ENCODE measurements at places on chromosomes 4 and X.

DNA sequence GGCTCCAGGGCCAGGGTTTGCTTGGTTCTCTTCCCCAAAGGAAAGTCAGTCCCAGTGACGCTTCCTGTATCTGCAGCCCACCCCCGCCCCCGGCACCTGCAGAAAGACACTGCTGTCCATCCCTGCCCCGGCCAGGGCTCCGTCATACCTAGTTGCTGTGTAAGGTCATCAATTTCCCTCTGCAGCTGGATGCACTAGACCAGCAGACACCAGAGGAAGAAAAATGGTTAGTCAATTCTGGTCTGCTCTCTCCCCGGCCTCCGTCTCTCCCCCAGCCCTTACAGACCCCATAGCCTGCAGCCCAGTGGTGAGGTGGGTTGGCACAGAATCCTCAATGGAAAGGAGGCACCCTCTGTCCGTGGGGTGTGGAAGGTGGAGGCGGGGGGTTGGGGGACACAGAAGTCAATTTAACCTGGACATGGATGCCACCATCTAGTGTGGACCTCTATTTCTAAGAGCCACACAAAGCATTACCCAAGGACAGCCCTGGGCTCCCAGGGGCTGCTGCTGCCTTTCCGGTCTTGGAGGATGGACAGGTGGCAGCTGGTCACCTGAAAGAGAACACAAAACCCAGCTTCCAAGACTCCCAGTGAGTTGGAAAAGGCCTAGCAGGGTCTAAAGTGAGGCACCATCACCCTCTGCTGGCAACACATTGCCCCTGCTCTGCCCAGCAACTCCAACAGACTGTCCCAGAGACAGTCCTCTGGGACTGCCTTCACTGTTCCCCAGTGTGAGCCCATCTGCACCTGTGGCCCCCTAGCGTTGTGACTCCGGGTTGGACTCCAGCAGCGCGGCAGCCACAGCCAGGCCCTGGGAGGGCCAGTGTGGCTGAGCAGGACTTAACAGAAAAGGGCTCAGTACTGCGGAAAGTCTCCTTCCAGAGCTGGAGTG lies 40.2 kb upstream of the NHSL2 start:
- no peak for DNase-seq

DNA sequence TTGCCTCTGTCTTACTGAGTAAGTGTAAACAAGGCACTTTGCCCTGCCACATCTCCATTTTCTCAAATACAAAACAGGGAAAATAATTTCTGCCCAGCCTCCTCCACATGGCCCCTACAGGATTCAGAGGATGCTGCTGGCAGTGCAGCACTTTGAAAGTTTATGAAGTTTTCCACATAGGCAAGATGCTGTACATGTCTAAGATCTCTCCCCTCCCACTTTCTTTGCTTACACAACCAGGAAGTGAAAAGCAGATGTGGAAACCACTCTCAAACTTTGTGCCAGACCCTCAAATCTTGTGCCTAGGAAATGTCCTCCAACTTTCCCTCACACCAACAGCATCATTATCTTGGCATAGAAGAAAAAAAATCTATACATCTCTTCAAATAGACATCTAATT lies 257.0 kb upstream of the LDB2 start:
- DNase-seq: no peak

DNA sequence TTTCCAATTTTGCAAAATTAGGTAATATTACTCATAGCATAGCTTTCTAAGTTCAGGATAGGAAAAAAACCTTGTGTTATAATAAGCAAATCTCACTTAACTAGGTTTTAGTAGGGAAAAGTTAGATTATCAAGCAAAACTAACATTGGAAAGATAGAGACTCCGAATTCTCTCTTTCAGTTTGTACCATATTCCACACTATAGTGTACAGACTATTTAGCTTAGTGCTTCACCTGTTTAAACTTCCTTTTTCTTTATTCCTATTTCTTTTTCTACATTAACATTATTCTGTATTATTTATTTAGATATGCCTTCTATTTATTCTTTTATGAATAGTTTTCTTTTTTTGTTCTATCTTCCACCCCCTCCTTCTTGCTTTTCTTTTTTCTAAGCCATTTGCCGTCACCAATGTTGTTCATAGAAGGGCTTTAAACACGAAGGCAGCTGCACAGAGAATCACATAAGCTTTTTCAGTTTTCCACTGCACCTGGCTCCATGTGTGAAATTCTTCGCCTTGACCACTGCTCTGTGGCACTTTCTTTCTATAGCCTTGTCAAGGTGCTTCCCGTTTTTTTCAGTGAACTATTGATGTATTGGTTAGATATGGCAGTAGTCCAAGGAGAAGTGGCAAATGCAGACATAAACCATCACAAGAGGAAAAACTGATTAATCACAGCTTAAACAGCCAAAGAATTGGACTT lies 8.5 kb downstream of the PCDH10 start:
- DNase-seq: no peak

GRCh38 chr4:83329521-83330110 lies 5.0 kb downstream of the HPSE start:
- no peak for DNase-seq

- no peak for DNase-seq
Measured at GRCh38 chr4:81789158-81789557, 317.5 kb upstream of the RASGEF1B start.

GRCh38 chr4:185730387-185730786 lies 81.6 kb downstream of the SORBS2 start:
- no peak for DNase-seq

DNA sequence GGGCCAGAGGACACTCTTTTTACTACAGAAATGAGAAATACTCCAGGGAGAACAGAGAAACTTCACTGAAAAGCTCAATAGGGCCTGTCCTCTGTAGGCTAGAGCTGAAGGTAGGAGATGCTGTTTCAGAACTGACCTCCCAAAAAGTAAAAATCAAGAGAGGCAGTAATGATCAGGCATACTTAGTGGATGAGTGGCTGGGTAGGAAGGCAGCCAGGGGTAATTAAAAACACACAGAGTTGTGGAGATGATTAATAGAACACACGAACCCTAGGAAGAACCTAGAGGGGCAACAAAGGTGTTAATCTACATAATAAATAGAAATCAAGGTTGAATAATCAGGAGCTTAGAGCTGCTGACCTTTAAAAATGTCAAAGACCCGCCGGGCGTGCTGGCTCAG lies 582.4 kb upstream of the ADGRL3 start:
- DNase-seq: no peak

DNA sequence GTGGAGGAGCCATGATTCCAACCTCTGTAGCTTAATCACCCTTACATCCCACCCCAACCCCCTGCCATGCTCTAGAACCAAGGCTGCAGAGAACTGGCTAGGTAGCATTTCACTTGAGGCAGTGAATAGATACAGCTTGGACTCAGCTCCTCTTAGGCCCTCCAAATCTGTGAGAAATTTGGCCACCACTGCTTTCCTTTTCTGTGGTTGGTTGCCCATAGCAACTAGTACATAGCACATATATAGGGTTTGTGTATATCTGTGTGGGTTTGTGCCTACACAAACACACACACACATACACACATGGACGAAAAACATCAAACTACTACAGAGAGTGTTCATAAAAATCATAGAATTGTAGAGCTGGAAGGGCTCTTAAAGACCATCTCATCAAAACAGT lies 52.0 kb upstream of the CCDC160 start:
- no peak for DNase-seq

GRCh38 chr4:39469429-39470077 lies 10.7 kb downstream of the LIAS start:
- no peak for DNase-seq

- DNase-seq: no peak
Measured at GRCh38 chr4:118772081-118772766, 63.7 kb downstream of the SEC24D start.

DNA sequence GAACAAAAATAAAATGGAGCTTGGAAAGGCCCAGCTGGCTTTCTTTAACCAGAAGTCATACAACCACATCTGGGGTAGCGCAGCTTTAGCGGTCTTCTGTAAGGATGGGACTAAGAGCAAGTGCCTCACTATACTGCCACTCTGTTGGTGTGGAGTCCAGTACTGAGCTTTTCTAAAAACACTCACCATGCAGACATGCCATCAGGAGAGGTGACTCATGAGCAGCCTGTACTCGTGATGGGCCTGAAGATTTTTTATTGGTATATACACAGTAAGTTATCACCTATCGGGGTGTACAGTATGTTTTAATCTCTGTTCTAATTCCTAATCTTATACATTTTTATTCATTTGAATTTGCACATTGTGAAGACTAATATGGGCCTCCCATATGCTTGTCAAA lies 9.6 kb downstream of the PPP3CA start:
- no peak for DNase-seq

GRCh38 chr4:170446782-170447181 lies 357.0 kb upstream of the AADAT start:
- no peak for DNase-seq

DNA sequence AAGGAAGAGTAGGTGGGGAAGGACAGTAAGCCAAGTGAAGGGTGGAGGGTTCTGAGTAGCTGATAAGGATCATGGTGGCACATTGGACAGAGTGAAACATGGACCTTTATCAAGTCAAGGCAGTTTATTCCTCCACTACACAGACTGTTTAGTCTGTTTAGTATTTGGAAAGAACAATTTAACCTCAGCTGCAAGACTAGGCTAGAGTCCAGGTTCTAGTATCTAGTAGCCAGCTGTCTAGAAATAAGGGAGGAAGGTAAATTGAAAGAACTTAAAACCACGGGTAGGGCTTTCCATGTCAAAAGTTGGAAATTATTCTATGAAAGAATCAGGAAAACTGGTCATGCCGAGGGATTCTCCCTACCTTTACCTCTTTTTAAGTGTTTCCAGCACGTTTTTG lies 140.1 kb upstream of the MED14 start:
- DNase-seq: no peak

DNA sequence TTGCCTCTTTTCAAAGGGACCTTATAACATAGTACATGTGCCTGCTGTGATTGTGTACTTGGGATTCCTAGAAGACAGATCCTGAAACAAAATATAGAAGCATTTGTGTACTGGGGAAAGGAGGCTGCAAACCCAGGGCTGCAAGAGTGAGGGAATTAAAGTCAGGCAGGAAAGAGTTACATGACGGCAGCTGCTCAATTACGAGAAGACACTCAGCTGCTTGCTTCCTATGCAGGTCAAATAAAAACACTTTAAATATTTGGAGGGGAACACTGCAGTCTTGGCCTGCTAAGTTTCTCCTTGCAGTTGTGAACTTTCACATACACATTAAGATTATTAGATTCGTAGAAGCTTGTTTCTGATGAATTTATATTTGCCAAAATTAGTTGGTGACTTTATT lies 191.9 kb upstream of the CXCL13 start:
- DNase-seq: no peak

GRCh38 chrX:53312946-53313727 lies 31.8 kb upstream of the IQSEC2 start:
- peak; percentile 49 for DNase-seq

Data from CD4-positive, alpha-beta T cell (primary cell).